ENCODE measurements at places on chromosomes 16 and 17.

DNA sequence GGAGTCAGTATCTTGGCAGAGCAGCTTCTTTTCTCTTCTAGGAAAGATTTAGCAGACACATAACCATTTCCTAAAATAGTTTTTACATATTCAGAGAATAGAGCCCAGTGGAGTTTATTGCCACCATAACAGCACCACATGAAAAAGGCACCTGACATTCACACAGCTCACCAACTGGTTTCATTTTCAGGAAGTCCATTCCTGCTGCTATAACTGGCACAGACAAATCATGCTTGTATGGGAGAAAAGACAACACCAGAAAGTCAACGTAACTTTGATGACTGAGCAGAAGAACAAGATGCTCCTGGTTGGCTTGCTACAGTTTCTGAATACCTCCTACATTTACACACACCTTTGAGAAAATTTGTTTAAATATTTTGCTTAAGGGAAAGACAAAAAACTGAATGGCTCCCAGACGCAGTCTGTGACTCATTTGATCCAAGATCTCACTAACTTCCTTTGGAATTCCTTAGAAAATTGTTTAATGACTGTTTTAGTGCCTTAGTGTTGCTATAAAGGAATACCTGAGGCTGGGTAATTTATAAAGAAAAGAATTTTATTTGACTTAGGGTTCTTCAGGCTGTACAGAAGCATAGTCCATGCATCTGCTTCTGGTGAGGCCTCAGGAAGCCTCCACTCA lies 1380.6 kb downstream of the CDH8 start:
- DNase-seq: no peak

GRCh38 chr16:67917140-67917851 lies 14.4 kb downstream of the CTRL start:
- no peak for DNase-seq

DNA sequence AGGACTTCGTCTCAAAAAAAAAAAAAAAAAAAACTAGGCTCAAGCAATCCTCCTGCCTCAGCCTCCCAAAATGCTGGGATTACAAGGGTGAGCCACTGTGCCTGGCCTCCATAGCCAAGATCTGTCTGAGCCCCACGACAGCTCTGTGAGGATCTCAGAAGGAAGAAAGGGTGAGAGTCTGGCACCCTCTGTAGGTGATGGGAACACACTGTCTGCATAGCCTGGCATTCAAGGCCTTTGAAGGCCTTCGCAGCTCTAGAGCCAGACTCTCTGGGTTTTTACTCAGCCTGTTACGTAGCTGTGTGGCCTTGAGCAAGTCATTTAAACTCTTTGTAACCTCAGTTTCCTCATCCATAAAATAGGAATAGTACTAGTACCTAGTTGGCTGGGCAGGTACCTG lies 6.3 kb upstream of the XPO6 start:
- no peak for DNase-seq

- no peak for DNase-seq
These were observed 9.0 kb downstream of the KLHL36 start for GRCh38 chr16:84657229-84657837.

DNA sequence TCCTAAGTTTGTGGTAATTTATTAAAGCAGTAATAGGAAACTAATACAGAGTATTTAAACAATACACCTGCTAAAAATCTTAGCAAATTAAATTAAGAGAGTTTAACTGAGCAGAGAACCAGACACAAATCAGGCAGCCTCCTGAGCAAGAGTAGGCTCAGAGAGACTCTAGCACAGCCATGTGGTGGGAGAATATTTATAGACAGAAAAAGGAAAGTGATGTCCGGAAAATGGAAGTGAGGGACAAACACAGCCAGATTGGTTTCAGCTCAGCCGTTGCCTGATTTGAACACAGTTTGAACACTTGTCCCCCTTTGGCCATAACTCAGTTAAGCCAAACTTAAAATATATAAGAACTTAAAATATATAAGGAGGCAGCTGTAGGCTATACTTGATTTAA lies 192.6 kb upstream of the PSMD7 start:
- no peak for DNase-seq

GRCh38 chr16:49592546-49593423 lies 219.2 kb downstream of the C16orf78 start:
- DNase-seq: peak; percentile 54

DNA sequence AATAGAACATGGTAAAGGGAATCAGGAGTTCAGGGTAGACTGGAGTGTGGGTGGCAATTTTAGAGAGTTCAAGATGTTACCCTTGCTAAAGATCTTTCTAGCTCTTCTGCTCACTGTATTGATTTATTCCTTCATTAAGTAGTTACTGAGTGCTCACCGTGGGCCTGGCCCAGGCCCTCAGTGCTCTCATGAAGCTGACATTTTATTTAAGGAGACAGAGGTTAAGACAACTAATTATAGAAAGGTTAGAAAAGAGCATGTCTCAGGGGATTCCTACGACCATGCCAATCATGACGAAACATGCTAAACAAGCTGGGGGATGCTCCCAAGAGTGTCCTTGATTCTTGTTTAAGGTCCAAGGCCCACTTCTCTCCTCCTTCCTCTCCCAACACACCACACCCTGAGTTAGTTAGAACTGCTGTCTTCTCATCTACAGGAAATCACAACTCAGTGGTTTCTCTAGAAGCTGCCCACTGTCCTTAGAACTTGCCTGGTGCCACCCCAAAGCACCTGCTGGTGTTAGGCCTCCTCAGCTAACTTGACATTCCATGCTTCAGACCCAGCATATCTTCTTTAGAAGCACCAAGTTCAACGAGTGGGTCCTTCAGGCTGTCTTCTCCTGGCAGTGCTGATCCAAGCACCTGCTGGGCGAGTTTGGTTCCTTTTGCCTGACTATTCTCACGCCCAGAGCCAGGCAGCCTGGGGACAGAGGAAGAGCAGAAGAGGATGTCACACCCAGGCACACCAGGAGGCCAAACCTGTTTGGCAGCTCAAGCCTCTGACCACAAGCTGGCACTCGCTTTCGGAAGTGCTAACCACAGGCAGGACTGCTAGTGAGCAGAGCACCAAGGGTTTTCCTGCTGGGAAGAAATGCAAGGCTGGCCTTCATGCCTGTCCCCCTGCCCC lies 79.0 kb downstream of the GAS7 start:
- peak; percentile 46 for DNase-seq

DNA sequence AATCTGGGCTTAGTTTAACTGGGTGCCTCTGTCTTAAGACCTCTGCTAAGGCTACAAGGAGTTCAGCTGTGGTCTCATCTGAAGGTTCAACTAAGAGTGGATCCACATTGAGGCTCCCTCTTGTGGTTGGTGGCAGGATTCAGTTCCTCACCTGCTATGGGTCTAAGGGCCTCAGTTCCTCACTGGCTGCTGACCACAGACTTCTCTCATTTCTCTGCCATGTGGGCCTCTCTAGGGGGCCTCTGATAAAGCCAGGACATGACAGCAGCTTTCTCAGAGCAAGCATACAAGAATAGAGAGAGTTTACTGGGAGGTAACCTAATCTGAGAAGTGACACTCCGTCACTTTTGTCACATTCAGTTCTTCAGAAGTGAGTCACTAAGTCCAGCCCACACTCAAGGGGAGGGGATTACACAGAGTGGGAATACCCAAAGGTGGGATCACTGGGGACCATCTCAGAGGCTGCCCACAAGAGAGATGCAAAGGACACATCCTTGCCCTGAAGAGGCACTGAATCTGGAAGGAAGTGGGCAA lies 19.2 kb upstream of the ABAT start:
- peak; percentile 53 for DNase-seq

- no peak for DNase-seq
These were observed 244.8 kb downstream of the FOXL1 start for GRCh38 chr16:86823125-86823524.

- DNase-seq: peak; percentile 84
These were observed at the start of gene HOXB7 for GRCh38 chr17:48610282-48611211. TSS of gene HOXB7 (minus strand) at chr17:48611017. CDS start at chr17:48610918, 99 bp downstream.

DNA sequence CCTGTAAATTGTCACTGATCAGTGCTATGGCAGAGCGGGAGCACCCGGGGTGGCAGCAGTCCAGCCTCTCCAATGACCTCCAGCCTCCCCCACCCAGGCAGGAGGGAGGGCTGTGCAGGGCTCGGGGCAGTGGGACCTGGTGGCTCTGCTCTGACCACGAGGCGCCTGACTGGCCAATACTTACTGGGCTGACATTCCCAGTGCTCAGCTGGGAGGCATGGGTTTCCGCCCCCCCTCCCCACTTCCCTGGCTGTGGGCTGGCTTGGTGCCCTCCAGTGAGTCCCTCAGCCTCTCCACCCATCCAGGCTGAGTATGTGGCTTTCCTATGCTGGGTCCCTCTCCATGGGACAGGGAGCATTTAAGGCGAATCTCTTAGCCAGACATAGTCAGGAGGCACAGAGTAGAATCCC lies 2.7 kb downstream of the SOCS3 start:
- DNase-seq: peak; percentile 57

DNA sequence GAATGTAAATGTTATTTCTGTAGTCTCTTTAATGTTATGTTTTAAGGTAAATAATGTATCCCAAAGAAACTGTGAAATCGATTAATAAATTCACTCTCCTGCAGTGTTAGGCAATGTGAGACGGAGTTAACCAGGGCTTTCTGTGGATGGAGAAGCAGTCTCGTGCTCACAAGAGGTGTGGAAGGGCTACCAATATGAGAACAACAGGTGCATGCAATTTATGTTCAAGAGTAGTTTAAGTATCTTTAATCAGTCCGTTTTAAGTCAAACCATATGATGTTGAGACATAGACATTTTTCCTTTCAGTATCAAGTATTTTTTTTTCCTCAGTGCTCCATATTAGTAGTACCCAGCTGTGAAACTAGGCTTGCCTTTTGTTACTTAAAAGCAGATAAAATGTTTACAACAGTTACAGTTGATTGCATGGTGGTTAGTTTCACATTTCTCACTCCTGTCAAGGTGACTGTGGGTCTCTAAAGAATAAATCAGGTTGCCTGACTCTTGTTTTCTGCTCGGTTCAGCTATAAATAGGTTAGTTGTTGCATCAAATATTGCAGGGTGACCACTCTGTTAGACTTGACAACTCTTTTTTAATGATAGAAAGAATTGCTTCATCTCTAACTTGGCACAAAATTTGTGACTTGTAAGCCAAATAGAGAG lies 54.4 kb downstream of the COX10 start:
- no peak for DNase-seq
